ENCODE measurements at places on chromosomes 5 and 9.

DNA sequence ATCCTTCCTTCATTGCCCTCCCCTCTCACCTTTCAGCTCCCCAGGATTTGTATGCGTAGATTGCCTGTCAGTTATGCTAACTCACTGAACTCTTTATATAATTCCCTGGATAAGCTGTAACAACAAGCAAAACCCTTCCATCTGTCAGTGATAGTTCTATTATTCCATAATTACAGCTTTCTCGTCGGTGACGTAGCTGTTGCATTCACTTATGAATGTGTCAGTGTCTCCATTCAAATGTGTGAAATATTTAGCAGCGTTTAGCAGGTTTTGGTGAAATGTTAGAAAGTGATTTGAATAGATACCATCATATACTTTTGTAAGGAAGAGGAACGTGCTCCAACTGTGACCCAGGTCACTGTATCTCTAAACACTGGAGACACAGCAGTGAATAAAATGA is 45.2 kb downstream of the PIP5K1B start:
- H3K4me3 ChIP-seq = no peak overlapping the region
- no peak for DNase-seq
- no peaks in the 10 kb centered on the region for H3K36me3 ChIP-seq
- H3K27ac ChIP-seq = peak overlapping the region; percentile 59
- H3K4me1 ChIP-seq = peaks cover 50% of the 10 kb centered on the region

GRCh38 chr5:153565822-153566221 is 75.4 kb downstream of the GRIA1 start:
- H3K4me3 ChIP-seq = no peak overlapping the region
- H3K27me3 ChIP-seq = no peaks in the 10 kb centered on the region
- no peak overlapping the region for H3K27ac ChIP-seq
- DNase-seq = no peak

- no peak overlapping the region for H3K4me3 ChIP-seq
- no peak overlapping the region for H3K27ac ChIP-seq
- no peaks in the 10 kb centered on the region for H3K36me3 ChIP-seq
- H3K27me3 ChIP-seq = peaks cover 24% of the 10 kb centered on the region
Measured at GRCh38 chr5:72694856-72695255, 121.6 kb upstream of the TNPO1 start.

DNA sequence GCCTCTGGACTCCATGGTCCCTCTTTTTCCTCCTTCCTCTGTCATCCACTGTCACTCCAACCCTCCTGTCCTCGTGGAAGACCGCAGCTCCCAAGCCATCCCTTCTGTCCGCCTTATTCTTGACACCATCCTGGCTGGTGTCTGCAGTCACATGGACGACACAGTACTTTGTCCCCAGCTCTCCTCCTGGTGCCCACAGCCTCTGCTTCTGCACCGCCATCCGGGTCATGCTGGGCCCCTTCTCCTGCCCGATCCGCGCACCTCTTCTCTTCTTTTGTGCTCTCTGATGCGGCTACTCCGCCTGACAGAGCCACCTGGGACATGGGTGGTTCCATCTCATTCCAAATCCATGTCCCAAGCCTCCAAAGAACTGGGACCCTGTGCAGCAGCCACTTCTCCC is 22.5 kb downstream of the ROPN1L start:
- no peak for DNase-seq
- H3K4me1 ChIP-seq = peaks cover 27% of the 10 kb centered on the region
- no peak overlapping the region for H3K4me3 ChIP-seq
- no peaks in the 10 kb centered on the region for H3K36me3 ChIP-seq
- no peak overlapping the region for H3K27ac ChIP-seq
- no peaks in the 10 kb centered on the region for H3K27me3 ChIP-seq

GRCh38 chr5:7320701-7321301 is 75.1 kb upstream of the ADCY2 start:
- peaks cover 8% of the 10 kb centered on the region for H3K27me3 ChIP-seq
- H3K4me1 ChIP-seq = no peaks in the 10 kb centered on the region
- H3K36me3 ChIP-seq = no peaks in the 10 kb centered on the region

GRCh38 chr5:178230879-178231538 is 1.6 kb downstream of the PHYKPL start:
- H3K36me3 ChIP-seq = peaks cover 49% of the 10 kb centered on the region
- peak overlapping the region; percentile 98 for H3K4me3 ChIP-seq
- peaks cover 55% of the 10 kb centered on the region for H3K4me1 ChIP-seq
- no peaks in the 10 kb centered on the region for H3K27me3 ChIP-seq
- peak overlapping the region; percentile 96 for H3K27ac ChIP-seq

DNA sequence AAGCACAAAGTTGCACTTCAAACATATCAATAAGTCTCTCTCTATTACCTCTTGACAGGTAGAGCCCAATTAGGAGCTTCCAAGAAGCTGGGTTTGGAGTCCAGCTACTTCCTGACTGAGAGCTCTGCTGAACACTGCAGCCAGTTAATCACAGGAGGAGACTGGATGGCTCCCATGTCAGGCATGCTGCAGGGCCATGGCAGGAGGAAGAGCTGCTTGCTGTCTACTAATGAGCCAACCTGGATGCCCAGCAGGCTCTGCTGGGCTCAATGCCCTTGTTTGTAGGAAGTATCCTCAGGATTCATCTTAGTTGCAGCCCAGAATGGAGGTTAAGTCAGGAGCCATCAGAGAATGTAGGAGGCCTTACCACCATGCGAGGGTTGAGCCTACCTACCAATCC is 91.9 kb downstream of the TMEM215 start:
- H3K4me1 ChIP-seq = peaks cover 29% of the 10 kb centered on the region
- no peaks in the 10 kb centered on the region for H3K27me3 ChIP-seq
- no peaks in the 10 kb centered on the region for H3K36me3 ChIP-seq

- H3K4me3 ChIP-seq = peak overlapping the region; percentile 83
- peak overlapping the region; percentile 84 for H3K27ac ChIP-seq
- H3K4me1 ChIP-seq = peaks cover 19% of the 10 kb centered on the region
- H3K27me3 ChIP-seq = no peaks in the 10 kb centered on the region
- no peaks in the 10 kb centered on the region for H3K36me3 ChIP-seq
Measured at GRCh38 chr5:139787568-139788293, 7.9 kb upstream of the PSD2 start.
